ENCODE measurements at places on chromosomes 6 and 20.

- no peak for DNase-seq
Observed at GRCh38 chr6:147621263-147621662, 112.8 kb downstream of the SAMD5 start.

- DNase-seq = no peak
Observed at GRCh38 chr20:59598625-59599310, 5.6 kb upstream of the PHACTR3 start.

GRCh38 chr20:1310071-1310470, 18.9 kb downstream of the SDCBP2 start:
- DNase-seq = no peak

DNA sequence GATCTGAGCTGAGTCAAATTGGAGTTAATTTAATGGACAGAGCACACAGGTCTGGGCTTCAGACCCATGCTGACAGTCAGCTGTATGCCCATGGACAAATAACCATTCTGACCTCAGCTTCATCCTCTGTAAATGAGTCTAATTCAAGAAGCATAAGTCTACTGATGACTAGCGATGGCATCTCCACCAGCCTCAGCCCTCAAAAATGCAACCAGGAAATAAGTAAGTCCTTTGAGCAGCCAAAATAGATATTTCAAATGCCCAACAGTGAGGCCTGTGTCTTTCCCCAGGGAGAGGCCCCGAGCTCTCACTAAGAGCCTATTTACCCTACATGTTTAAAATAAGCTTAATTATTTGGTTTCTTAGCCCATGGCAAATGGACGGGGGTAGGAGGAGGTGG, 114.2 kb upstream of the MTHFD1L start:
- no peak for DNase-seq

GRCh38 chr6:5936631-5937030, 70.1 kb downstream of the NRN1 start:
- DNase-seq = no peak

DNA sequence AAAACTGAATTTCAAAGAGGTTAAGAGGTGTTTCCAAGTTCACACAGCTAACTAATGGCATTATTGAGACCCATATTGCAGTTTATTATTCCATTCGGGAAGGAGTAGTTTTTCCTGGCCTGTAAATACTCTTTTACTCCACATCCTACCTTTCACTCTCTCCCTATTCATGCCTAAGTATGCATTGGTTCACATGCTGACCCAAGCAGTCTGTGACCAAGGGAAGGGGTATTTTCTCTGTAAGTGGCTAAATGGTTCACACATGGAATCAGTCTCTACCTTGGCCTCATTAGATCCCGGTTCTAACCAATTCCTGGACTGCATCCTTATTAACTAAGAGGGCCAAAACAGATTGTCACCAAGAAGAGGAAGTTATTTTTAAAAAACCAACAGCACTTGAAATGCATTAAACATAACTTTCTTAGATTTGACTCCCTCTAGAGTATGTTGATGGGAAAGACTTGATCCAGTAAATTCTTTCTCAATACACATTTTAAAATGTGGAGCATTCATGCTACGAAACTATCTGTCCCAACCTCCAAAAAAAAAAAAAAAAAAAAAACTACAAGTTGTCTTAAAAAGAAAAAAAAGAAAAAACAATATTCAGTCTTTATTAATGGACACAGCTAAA, 17.8 kb upstream of the RSPO3 start:
- DNase-seq = no peak

Data from left lobe of liver (tissue), 2 donors.